ENCODE measurements at places on chromosomes 11 and 22. TPM values are rescaled to one million over a fixed set of nuclear protein-coding genes. Genes with fewer than 3 reads are reported as not detected.

LDLRAD3 gene
- 7.9 TPM for total RNA-seq

GRCh38 chr11:117717485-117718314 is 79.3 kb downstream of the DSCAML1 start:
- peak; percentile 82 for DNase-seq

DNA sequence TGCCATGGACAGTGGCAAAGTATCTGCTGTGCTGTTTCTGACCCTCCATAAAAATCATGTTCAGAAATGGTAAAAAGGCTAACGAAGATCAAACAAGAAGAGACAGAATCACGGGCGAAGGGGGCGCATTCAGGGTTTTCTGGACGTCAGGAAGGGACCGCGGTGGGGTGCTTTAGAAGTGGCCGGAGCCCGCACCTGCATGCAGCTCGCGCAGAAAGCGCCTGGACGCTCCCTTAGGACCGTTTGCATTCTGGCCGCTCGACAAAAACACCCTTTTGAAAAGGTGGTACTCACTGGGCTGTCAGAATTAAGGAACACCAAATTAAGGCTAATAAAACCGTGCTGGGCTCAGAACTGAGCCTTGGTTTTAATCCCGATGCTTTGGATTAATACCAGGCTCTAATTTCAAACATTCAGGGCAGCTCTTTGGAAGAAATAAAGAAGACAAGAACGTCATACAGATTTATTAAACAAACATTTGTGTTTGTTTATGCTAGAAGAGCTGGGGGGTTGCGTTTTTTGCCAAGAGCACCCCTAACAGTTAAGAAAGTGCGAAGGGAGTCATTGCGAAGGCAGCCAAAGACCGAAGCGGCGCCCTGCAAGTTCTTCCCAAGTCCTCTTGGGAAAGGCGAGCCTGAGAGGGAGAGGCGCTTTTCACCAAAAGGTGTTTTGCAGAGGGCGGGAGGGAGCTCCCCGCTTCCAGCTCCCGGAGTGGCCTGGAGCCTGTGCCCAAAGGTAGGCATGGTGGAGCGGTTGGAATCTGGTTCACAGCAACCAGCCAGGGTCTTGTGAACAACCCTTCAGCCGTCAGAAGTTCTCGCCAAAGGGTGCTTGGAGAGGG is 47.7 kb upstream of the DBX1 start:
- peak; percentile 68 for DNase-seq

POU2AF3 gene
- 1.8 TPM for total RNA-seq

DNA sequence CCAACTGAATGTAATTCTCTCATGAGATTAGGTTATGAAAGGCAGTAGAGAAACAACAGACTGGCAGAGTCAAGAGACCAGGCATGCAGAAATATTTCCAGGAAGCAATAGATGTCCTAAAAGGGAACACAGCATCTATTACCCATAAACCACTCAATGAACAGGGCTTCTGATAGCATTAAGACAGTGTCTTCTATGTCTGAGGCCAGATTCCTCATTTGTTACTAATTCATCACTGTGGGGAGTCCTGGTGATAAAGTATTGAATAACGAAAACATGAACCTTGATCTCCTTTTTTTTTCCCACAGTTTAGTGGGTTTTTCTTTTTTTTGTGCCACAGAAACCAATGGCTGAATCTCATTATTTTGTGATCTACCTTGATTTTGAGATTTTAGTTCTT is 339.0 kb downstream of the METTL15 start:
- DNase-seq, result no peak

MYEOV gene
- total RNA-seq, result 0.23 TPM

C11orf52 gene
- 9.8 TPM for total RNA-seq

DNA sequence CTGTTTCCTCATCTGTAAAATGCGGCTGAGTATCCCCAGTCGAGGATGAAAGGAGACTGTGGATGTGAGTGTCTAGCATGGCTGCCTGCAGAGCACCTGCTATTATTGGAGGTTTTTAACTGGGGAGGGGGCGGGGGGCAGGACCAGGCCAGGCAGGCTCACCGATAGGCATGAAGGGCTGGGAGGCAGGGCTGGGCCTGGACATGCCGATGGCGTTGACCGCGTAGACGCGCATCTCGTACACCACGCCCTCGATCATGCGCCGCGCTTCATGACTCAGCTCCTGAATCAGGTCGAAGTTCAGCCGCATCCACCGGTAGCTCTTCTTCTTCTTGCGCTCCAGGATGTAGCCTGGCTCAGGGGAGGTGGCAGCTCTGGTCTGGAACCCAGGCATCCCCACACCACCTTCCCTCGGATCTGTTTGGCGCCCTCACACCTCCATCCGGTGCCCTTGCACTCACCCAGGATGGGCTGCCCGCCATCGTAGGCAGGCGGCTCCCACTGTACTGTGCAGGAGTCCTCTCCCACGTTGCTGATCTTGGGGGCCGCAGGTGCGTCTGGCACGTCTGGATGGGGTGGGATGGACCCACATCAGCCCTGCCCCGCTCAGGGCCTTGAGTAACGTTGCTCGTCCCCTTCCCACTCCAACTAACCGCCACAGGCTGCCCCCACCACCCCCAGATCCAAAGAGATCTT is 15.1 kb downstream of the MYBPC3 start:
- DNase-seq, result no peak

DNA sequence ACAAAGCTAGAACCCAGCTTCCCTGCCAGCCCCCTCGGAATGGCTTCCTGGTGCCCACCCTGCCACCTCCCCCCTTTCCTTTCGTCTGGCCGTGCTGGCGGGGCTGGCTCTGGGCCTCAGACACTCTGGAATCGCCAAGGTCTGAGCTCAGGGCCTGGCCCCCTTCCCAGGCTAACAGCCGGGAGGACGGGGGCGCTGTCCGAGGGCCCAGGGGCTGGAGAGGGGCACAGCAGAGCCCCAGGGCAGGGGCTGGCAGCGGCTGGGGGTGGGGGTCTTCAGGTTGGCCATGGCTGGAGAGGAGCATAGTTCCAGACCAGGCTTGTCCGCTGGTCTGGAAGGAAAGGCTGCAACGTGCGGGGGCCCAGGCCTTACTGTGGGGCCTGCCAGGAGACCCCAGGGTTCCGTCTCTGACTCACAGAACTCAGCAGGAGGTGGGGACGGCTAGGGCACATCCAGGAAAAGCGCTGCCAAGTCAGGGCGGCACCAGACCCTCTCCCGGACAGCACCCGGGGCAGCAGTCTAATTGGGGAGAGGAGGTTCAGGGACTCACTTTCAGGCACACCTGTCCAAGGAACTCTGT is 861 bp upstream of the LTBP3 start:
- no peak for DNase-seq

GRCh38 chr11:84437071-84437980 is 1151.2 kb upstream of the CCDC90B start:
- DNase-seq, result peak; percentile 64

BTG4 gene
- total RNA-seq, result not detected

GRCh38 chr11:108278546-108278945 is 55.7 kb downstream of the ATM start:
- no peak for DNase-seq

CHST1 gene
- total RNA-seq, result 4.9 TPM

DNA sequence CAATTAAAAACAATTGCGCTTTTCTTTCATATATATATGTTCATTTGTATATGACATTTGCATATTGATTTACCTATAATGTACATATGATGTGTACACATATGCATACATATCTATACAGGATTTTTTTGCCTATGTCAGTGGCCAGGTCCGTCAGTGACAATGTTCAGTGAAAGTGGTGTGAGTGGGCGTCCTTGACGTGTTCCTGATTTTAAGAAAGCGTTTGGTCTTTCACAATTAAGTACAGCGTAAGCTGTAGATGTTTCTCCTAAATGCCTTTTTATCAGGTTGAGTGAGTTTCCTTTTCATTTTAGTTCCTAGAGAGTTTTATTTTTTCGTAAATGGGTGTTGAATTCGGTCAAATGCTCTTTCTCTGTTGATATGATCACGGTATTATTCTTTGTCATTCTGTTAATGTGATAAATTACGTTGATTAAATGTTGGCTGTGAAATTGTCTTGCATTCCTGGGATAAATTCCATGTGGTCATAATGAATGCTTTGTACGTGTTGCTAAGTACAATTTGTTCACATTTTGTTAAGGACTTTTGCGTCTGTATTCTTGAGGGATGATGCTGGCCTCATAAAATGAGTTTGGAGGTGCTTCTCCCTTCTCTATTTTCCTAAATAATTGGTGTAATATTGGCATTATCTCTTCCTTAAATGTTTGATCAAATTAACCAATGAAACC is 10.6 kb upstream of the GNB1L start:
- DNase-seq, result peak; percentile 19

DNA sequence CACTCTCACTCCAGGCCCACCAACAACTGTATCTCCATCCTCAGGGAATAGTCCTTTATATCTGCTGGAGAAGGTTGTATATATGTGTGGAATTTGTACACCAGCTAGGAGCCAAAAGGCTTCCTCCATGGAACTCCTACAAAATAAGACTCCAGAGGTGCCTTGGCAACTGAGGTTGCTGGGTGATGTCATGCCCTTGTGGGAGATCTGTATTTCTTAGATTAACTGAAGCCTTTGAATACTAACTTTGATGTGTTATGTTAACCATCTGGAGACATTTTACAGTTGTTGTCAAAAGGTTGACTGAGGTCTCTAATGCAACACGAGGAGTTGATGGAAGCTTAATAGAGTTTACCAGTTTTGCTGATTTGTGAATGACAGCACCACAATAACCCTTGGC is 139.5 kb upstream of the TTC12 start:
- no peak for DNase-seq

OSBP2 gene
- 6.0 TPM for total RNA-seq

DNA sequence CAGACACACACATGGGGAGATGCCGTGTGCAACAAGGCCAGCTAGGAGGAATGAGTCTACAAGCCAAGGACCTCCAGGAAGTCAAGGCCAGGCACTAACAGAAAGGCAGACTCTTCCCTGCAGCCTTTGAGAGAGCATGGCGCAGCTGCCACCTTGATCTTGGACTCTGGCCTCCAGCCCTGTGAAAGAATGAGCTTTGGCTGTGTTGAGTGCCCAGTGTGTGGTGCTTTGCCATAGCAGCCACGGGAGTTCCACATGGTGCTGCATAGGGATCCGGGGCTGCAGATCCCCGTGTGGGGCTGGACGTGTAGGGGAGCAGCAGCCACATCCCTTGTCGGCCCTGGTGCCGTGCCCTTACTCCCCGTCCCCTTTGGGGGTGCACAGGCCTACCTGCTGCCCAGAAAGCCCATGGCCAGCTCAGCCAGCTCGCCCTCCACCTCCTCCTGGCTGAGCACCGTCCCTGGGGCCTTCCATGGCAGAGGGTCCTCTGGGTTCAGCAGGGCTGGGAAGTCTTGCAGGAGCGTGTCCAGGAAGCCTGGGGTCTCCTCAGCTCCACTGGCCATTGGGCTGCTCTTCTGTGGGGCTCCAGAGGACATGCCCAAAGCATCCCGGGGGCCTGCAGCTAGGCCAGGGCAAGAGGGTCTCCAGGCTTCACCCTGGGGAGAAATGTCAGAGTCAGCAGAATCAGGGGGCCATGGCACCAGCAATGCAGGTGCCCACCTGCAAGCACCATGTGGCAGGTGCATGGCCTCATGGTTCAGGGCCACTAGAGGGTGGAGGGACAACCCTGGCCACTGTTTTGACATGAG is 7.0 kb downstream of the PPM1F start:
- no peak for DNase-seq

HORMAD2 gene
- not detected for total RNA-seq

ACRV1 gene
- not detected for total RNA-seq

RBMXL2 gene
- not detected for total RNA-seq

DNA sequence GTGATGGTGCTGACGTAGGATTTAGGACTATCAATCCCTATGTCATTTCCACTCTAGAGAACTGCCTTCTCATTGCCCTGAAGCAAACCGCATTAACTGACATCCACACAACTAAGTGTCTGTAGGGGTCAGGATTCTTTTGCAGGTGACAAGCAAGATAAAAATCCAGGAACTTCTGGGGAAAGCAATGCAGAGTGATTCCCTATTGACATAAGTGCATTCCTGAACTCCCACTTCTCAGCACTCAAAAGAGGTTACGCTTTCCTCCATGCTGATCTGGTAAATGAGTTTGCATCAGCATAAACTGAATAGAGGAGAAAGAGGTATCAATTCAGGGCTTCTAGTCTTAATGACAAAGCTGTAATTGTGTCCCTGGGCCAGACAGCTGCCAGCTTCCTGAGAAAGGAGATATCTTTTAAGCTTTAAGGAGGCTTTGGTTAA is 224.6 kb upstream of the ISX start:
- no peak for DNase-seq

DNA sequence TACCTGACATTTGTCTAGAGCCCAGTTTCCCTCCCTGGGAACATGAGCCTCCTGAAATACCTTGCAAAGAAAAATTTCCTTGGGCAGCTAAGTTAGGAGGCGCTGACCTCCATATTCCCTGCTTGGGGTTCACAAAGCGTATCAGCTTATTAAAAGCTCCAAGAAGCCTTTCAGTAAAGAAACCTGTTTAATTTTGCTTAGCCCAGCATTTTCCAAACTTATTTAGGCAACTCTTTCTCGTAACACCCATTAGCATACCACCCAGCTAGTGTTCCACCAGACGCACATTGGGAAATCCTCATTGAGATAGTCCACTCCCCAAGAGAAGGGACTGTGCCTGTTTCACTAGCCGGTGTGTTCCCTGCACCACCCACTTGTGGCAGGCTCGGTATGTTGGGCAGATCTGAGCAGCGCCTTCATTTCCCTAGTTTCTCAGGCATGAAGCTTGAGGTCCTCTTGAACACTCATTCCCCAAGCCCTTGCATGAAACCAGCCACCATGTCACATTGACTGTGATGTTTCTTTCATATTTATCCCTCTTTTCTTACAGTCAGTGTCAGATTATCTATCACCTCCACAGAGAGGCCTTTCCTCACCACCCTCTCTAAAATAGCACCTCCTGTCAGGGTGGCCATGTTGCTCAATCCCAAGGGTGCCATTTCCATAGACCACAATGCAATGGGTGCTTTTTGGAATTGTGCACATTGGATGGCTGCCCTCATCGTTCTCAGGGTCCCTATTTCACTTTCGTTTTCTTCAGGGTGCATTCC is 12.5 kb upstream of the ELF5 start:
- DNase-seq, result no peak

DNA sequence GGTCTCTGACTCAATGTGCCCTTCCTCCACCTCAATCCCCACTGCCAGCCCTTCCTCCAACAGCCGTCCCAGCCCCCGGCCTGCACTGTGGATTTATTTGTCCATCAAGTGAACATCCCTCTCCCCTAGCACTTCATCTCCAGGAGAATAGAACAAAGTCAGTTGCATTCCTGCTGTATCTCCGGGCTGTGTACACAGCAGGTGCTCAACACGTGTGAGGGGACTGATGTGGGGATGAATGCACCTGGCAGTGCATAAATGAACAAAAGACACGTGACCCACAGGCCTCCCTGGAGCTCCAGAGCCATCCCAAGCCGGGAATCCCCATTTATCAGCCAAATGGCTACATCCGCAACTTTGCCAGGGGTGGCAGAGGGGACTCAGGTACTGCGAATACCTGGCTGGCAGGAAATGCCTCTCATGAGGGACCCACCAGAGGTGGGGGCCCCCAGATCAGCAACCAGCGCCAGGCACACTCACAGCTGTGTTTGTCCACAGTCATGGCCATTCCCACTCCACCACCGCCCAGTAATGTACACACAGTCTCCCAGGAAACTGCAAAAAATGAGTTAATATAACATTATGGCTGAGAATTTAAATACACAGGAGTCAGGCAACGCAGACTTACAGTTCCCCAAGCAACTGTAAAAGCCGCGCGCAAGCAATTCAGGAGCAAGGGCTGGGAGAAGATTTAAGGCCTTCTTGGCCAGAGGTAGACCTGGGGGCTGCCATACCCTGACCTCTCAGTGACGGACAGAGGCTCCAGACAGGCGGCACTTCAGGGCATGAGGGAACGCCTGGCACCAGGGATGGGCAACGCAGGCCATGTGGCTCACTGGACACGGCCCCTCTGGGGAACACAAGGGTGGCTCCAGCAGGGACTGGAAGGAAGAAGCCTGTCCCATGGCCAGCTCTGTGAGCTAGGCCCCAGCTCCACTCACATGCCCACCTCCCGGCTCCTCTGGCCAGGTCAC is 50.3 kb upstream of the TCF20 start:
- DNase-seq, result no peak
